NAMALWA (cell line): ENCODE measurements at places on chromosomes 2 and 18.

GRCh38 chr2:178796079-178796677, 11.0 kb downstream of the TTN start:
- peak; percentile 68 for DNase-seq

DNA sequence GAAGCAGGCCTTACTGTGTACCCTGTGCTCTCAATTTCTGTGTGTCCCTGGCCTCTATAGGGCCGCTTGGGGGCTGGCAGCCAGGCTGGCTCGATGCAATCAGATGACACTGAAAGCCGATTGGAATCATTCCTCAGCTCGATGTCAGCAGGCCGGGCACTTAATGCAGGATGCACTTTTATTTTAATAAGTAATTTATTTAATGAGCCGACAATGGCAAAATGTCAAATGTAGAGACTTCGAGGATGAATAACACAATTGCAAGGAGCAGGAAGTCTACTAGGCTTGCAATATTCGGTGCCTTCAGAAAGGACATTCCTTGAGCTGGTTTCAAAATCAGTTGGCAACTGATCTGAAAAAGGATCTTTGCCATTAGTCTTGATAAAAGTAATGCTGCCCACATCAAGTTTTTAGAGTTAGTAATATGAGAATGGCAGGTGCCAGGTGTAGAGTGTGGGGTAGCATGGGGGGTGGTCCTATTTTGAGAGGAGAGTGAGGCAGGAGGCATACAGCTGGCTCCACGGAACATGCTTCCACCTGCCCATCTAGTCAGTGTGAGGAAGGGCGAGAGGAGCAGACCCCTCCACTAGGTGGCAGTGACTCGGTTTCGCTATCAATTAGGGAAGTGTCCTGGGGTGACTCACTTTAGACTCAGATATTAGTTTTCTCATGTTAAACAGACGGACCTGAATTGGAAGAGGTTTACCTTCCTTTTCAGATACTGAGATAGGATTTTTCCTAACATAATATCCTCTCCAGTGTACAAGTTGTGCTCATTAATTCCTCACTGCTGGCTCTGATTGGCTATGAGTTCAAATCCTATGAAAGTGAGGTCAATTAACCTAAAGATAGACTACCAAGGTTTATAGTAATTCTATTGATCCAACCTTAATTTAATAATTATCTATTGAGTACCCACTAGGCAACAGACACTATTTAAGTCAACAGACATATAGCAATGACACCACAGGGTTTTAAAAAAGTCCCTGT, 80.9 kb downstream of the NABP1 start:
- DNase-seq: peak; percentile 85

- DNase-seq: no peak
Measured at GRCh38 chr18:49170925-49171505, 220.2 kb upstream of the SMAD7 start.

DNA sequence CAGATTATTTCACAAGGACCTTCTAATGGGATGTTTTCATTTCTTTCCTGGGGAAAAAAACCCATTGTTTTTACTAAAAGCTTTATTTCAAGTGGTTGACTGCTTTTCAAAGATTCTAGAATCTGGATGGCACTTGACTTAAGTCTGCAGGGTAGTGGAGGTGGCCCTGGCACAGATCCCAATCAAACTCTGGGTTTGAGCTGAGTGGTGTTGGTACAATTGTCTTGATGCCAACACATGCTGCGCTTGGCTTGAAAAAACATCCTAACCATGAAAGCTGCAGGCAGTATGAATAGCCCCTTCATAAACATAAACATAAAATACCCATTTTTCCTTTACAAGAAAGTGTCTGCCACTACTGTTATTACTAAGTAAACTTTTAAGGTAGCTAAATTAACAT, 3.6 kb downstream of the PAPOLG start:
- DNase-seq: no peak

GRCh38 chr2:146879882-146880281, 964.9 kb upstream of the ACVR2A start:
- DNase-seq: no peak
